ENCODE measurements at places on chromosomes 7 and 10.

DNA sequence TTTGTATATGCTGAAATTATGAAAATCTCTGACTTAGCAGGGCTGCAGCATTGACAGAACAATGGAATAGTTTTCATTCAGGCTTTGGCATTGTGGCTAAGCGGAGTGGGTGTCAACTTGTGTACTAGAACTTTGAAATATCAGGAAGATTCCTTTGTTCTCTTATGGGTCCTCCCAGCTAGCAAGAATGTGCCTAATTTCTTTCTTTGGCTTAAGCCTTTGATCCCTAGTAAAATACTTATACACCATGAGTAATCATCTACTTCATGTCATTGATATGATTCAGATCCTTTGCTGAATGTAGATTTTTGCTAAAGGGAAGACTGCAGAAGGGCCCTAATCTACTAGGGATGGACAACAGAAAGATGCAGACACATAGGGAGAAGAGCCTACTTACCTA is 6.2 kb downstream of the AVL9 start:
- DNase-seq = no peak

GRCh38 chr7:117001283-117001682 is 48.0 kb downstream of the ST7 start:
- DNase-seq = no peak

- DNase-seq = no peak
These were observed 399.7 kb downstream of the CDC14C start for GRCh38 chr7:49324040-49324439.

- no peak for DNase-seq
These were observed 25.3 kb upstream of the GIMAP6 start for GRCh38 chr7:150657526-150657925.

DNA sequence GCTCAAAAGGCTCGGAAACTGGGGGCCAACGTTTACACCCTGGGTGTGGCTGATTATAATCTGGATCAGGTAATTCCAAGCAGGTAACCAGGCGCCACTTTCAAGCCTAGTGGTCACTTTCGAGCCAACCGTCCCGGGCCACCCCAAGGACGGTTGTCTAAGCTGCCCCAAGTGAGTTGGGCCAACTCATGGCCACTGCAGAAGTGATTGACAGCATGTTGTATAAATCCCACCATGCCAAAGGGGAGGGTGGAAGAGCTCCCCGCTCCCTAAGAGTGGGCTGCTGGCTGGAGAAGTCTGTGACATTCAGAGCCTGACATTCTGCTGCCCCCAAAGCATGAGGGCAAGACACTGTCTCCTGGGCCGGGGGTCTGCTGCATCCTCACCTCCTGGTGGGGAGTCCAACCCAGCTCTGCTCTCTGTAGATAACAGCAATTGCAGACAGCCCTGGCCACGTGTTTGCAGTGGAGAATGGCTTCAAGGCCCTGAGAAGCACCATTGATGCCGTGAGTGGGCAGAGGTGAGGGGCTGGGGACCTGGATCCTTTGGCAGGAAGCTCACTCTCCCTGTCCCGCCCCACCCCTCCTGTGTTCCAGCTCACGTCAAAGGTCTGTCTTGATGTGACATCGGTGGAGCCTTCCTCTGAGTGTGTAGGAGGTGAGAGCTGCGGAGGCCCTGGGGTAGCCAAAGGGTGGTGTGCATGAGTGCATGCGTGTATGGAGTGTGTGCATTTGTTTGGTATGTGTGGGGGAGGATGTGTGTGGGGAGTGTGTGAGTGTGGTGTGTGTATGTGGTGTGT is 10.8 kb downstream of the ANTXRL start:
- DNase-seq = no peak

DNA sequence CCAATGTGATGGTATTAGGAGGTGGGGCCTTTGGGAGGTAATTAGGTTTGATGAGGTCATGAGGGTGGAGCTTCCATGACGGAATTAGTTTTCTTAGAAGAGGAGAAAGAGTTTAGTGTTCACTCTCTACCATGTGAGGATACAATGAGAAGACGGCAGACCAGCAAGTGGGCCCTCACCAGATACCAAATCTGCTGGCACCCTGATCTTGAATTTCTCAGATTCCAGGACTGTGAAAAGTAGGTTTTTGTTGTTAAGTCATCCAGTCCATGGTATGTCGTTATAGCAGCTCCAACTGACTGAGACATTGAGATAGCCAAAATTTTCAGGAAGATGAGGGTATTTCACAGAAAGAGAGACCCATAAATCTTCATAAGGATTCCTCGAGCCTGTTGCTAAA is 3.6 kb upstream of the TMEM196 start:
- DNase-seq = no peak

GRCh38 chr10:32995066-32995622 is 37.1 kb upstream of the ITGB1 start:
- DNase-seq = no peak

DNA sequence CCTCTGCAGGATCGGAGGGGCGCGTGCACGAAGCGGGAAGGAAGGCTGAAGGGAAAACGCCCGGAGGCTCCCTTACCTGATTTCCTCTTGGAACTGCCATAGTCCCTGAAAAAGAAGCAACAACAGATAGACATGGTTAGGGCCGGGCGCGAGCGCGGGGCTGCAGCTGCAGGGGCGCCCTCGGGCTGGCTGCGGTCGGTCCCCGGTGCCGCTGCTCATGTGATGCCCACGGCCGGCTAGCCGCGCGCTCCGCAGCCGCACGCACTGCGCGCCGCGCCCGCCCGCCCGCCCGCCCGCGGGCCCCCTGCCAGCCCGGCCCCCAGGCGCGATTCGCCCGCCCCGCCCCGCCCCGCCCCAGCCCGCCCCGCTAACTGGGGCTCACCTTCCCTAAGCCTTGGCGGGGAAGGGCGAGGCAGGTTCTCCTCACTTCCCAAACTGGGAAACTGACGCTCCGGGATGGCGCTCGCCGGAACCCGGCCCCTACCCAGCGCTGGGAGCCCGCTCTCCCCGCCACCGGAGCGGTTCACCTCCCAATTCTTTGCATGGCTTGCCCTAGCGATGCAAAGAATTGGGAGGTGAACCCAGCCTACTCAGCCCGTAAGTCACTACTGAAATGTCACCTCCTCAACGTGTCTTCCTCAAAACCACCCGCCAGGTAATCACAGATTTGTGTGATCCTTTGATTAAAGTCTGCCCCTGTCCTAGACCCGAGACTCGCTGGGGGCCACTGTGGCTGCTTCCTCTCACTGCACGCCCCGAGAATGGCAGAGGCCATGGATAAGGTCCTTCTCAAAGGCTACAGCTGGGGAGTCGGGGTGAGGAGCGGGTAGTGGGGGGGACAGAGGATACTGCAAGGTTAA is 162.2 kb downstream of the SH3PXD2A start:
- no peak for DNase-seq

DNA sequence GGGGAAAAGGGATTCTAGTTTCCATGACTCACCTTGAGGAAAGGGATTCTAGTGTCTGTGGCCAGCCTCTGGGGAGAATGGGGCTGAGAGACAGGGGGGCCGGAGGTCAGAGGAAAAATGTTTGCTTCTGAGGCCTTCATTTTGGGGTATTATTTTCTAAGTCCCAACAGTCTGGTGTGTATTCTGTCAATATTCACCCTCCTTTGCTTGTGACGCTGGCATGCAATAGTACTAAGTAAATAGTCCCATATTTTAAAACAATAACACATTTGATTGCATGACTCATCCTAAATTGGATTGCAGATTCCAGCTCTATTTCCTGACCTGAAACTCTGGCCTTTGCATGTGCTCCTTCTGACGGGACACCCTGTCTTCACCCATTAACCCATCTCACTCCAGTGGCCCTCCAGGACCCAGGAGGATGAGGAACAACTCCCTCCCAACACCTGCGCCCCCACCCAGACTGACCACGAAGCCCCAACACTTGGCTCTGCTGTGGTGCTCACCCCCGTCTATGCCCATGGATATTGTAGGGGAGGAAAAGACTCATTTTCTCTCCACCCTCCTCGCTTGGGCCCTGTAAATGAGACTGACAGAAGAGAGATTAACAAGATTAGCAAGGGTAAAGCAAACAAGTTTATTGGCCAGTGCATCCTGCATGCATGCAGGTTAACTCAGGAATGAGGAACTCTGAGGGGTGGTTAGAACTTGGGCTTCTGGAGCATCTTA is 495.6 kb upstream of the KLF6 start:
- no peak for DNase-seq

DNA sequence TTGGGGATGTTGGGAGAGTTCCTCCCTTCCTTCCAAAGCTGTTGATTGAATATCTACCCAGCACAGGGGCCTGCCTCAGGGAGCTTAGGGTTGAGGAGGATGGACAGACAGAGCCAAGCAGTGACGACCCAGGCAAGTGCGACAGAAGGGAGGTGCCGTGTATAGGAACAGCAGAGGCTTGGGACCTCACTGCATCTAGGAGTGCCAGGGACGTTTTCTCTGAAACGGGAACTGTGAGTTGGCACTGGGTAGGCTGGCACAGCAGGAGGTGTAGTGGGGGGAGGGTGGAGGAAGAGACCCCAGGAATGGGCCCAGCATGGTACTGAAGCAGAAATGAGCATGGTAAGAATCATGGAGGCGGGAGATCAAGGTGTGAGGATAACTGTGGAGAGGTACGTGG is 55.3 kb upstream of the MGMT start:
- no peak for DNase-seq

- no peak for DNase-seq
These were observed 405.6 kb upstream of the PRKCQ start for GRCh38 chr10:6985644-6986043.

- no peak for DNase-seq
These were observed 12.6 kb downstream of the PTEN start for GRCh38 chr10:87875929-87876571.

DNA sequence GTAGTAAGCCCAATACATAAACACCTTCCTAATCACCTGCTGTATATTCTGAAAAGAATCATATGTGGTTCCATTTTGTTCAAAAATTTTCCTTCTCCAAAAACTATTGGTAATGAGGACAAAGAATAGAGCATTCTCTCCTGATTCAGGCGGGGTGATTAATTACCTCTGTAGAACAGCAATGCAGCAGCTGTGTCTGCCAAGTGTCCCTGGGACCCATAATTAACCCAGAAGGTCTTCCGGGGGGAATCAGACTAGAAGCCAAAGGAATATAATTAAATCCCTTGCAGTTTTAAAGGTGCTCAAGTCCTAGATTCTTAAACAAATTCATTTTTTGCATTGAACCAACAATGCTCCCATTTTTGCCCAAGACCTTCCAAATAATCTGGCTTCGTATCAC is 60.3 kb upstream of the ABLIM1 start:
- DNase-seq = no peak

GRCh38 chr7:12909483-12909882 is 222.1 kb downstream of the ARL4A start:
- DNase-seq = no peak

DNA sequence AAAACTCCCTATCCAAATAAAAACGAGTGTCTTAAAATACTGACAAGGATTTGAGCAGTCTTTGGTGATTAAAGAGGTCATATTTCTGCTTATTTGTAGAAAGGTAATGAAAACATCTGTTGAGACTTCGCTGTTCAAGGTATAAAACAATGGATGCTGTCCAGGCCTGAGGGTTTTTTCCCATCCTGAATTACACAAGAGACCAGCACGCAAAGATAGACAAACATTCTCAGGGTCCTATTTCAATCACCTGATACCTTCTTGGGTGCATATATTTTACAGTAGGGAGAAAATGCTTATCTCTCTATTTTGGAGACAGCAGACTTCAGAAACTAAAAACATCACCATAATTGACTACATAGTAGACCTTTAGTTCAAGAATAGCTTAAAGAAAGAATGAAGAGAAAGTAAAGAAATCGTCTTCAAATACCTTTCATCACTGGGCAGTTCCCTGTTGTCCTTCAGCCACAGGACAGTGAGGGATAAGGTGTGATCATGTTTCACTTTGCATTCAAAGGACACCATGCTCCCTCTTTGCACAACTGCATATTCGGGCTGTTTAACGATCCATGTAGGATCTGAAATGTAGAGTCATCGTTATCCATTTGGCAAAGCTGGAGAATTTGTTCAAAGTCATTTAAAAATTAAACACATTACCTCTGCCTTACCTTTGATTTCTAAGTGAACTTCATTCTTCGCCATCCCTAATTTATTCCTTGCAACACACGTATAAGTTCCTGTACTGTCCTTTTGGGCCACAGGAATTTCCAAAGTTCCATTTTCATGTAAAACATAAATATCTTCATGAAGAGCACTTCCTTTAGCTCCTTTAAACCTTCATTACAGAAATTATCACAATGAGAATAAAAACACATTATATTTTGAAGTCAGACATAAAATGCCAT is 63.7 kb upstream of the LAMB4 start:
- DNase-seq = no peak

GRCh38 chr10:63021225-63021624 is 111.9 kb upstream of the NRBF2 start:
- DNase-seq = no peak

GRCh38 chr10:117601716-117602115 is 59.2 kb downstream of the EMX2 start:
- DNase-seq = no peak

GRCh38 chr7:86953219-86953618 is 106.2 kb downstream of the ELAPOR2 start:
- no peak for DNase-seq

- no peak for DNase-seq
These were observed 27.9 kb upstream of the HPS1 start for GRCh38 chr10:98474628-98475027.

- no peak for DNase-seq
These were observed 72.3 kb downstream of the EBF3 start for GRCh38 chr10:129891806-129892205.

DNA sequence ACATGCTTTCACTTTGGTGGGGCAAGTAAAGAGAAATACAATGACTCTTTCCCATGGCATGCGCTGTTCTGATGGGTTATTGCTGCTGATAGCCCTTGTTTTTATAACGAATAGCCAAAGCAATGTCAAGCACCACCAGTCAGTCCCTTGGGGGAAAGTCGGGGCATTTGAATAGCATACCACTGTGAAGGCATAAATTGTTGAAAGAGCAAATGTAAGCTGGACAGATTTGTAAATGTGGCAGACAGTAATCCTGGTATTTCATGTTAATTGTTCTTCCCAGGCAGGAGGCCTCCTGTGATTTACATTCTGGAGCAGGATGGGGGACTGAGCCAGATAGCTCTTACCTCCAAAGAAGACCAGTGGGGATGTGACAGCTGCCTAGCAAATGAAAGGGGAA is 293.3 kb downstream of the ADRA2A start:
- no peak for DNase-seq

- DNase-seq = no peak
These were observed 3.4 kb downstream of the CALHM2 start for GRCh38 chr10:103448746-103449145.

- DNase-seq = no peak
These were observed 1.1 kb upstream of the DIP2C start for GRCh38 chr10:690372-691161.

DNA sequence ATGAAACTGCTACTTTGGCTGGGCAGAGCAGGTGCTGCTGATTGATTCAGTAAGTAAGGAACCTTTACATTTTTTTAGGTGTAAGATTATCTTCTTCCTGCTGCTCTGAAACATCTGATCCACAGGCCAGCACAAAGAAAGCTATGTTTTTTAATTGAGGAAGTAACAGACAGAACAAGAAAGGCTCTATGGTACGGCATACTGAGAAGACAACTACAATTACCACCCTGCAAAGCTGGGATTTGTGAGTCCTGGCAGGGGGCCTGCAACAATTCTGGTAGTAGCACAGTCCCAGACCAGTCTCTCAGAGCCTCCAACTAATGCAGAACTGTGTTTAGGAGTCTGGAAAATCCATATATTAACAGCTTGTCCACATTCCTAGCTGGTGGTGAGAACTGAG is 103.0 kb upstream of the LRRTM3 start:
- DNase-seq = no peak
